ENCODE measurements at places on chromosomes 1 and 21. TPM values are rescaled to one million over a fixed set of nuclear protein-coding genes. Genes with fewer than 3 reads are reported as not detected.

- H3K27me3 ChIP-seq, result no peaks in the 10 kb centered on the region
- H3K36me3 ChIP-seq, result no peaks in the 10 kb centered on the region
- DNase-seq, result no peak
These were observed 4.7 kb downstream of the ACAP3 start for GRCh38 chr1:1302951-1303509.

- no peaks in the 10 kb centered on the region for H3K36me3 ChIP-seq
- H3K4me3 ChIP-seq, result no peak overlapping the region
- H3K4me1 ChIP-seq, result peaks cover 3% of the 10 kb centered on the region
- DNase-seq, result no peak
- no peak overlapping the region for H3K27ac ChIP-seq
These were observed 15.7 kb downstream of the GPR157 start for GRCh38 chr1:9112961-9113880.

GRCh38 chr1:58119971-58120370 lies 426.6 kb downstream of the OMA1 start:
- no peak overlapping the region for H3K27ac ChIP-seq
- H3K27me3 ChIP-seq, result no peaks in the 10 kb centered on the region
- H3K4me1 ChIP-seq, result no peaks in the 10 kb centered on the region
- H3K36me3 ChIP-seq, result no peaks in the 10 kb centered on the region
- no peak for DNase-seq

- no peaks in the 10 kb centered on the region for H3K36me3 ChIP-seq
- DNase-seq, result no peak
- H3K4me3 ChIP-seq, result no peak overlapping the region
- H3K27ac ChIP-seq, result no peak overlapping the region
- no peaks in the 10 kb centered on the region for H3K4me1 ChIP-seq
These were observed 18.6 kb upstream of the RGS8 start for GRCh38 chr1:182702826-182703524.

DNA sequence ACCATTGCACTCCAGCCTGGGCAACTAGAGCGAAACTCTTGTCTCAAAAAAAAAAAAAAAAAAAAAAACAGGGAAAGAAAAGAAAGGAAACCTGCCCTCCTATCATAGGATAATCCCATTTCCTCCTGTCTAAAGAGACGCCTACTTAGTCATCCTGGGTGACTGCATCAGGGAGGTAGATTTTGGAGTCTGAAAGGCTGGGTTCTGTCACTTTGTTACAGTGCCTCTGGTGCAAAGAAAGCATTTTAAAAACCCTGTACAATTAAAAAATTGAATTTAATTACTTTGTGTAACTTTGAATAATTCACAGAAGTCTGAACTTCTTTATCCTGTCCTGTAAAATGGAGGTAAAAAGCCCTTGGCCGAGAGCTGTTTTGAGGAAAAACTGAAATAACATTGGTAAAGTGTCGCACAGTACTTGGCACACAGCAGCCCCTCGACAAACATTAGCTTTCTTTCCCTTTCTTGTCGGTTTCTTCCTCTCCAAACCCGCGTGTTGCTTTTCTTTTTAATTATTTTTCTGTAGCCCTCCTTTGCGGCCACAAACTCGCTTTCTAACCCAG lies 657 bp upstream of the HDAC1 start:
- peaks cover 32% of the 10 kb centered on the region for H3K4me1 ChIP-seq
- no peak for DNase-seq
- peak overlapping the region; percentile 100 for H3K4me3 ChIP-seq
- peak overlapping the region; percentile 97 for H3K27ac ChIP-seq

GRCh38 chr1:155066777-155067176 lies 3.2 kb downstream of the EFNA4 start:
- no peaks in the 10 kb centered on the region for H3K27me3 ChIP-seq
- no peak for DNase-seq
- no peak overlapping the region for H3K4me3 ChIP-seq
- no peak overlapping the region for H3K27ac ChIP-seq
- peaks cover 13% of the 10 kb centered on the region for H3K36me3 ChIP-seq
- peaks cover 50% of the 10 kb centered on the region for H3K4me1 ChIP-seq

DNA sequence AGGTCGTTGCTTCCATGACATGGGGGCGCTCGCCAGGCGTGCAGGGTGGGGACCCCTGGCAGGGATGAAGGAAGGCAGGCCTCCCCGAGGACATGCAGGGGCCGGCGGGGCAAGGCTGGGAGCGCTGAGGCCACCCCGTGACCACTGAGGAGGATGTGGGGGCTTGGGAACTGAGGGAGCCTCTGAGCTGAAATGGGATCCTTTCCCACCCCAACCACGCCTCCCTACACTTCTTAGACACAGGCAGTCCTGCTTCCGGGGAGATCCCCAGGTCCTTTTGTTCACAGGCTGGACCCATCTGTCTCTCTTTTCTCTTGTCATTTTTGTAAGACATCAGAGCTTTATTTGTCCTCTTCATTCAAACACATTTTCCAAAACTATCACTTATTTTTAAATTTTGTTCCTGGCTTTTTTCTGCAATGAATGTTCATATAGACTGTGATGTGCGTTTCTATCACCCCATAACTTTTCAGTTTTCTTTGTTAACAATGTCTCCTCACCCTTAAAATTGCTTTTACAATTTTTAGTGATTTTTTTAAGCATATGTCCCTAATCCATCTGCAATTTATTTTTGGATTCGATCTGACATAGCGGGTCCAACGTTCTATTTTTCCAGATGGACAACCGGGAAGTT lies 156.7 kb upstream of the BACE2 start:
- no peak for DNase-seq
- no peaks in the 10 kb centered on the region for H3K36me3 ChIP-seq
- no peaks in the 10 kb centered on the region for H3K4me1 ChIP-seq

GRCh38 chr1:227223171-227223806 lies 95.0 kb downstream of the CDC42BPA start:
- no peak for DNase-seq
- no peak overlapping the region for H3K27ac ChIP-seq
- H3K4me3 ChIP-seq, result no peak overlapping the region
- no peaks in the 10 kb centered on the region for H3K36me3 ChIP-seq

The FNDC10 gene
- total RNA-seq, result 8.4 TPM
